Left cardiac atrium (tissue), 4 donors: ENCODE measurements at places on chromosomes 1 and 21. TPM values are rescaled to one million over a fixed set of nuclear protein-coding genes. Genes with fewer than 3 reads are reported as not detected.

DNA sequence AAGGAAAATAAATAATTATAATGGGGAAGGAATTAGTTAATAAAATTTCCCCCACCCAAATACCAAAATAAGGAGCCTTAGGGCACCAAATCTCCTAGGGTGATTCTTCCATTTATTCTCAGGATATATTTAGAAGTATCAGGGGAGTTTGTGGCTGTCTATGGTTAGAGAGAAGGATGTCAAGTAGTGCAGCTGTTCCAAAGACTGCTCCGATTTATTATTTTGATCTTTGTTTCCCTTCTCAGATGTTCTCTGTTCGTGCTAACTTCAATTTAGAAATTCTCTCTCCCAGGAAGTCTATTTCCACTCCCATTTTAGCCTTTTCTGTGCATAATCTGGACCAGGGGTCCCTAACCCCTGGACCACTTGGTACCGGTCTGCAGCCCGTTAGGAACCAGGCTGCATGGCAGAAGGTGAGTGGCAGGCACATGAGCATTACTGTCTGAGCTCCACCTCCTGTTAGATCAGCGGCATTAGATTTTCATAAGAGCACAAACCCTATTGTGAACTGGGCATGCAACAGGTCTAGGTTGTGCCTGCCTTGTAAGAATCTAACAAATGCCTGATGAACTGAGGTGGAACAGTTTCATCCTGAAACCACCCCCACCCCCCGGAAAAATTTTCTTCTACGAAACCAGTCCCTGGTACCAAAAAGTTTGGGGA lies 9.3 kb upstream of the MAST2 start:
- no peak for DNase-seq

DNA sequence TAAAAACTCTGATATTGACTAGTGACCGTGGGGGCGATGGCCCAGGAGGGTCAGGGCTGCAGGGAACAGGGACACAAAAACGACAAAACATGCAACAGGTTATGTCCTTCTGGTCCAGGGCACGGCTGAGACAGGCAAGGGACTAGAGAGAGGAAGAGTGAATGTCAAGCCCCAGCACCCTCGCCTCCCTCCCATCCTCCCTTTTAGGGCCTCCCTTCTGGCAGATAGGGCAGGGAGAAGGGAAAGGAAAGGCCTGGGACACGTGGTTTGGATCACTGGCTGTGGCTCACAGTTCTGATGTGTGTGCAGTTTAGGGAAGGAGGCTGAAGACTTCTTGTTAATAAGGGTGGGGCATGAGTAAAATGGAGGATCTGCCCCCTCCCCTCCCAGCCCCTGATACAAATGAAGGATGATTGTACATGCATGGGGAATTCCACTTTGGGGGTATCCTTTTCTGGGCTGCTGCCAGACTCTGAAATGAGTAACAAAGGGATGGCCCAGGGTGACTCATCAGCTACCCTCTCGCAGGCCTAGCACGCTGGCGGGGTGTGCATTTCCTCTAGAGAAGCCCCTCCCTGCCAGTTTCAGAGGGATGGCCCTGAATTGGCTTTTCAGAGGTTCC lies 14.2 kb downstream of the CAPN2 start:
- peak; percentile 89 for DNase-seq

DNA sequence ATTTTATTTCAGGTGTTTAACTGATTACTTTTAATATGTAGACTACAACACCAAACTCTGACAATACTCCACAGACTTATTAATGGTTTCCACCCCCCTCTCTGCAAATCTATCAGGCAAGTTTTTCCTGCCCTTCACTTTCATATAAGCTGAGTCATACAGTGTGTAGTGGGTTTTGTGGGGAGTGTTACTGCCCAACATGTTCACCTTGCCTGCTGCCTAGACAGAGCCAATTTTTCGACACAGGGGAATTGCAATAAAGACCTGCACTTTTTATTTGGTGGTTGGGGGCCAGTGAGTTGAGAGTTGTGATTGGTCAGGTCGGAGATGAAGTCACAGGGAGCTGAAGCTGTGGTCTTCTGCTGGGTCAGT lies 119.7 kb downstream of the PPIAL4G start:
- no peak for DNase-seq

- DNase-seq: no peak
Measured at GRCh38 chr1:60958001-60958400, 124.4 kb upstream of the NFIA start.

DNA sequence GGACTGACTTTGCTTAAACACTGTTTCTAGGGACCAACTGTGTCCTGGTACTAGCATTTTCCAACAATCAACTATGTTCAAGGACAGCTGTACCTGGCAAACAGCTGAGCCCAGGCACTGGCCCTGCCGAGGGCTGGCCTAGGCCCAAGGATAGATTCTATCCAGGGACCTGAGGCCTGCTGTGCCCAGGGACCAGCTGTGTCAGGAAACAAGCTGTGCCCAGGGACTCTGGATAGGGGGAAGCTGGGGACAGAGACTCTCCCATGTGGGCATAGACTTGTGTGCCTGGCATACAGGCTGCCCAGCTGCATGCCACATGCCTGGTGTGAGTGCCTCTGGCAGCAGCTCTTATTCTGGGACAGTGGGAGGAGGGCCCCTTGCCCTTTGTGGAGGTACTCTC lies 38.1 kb upstream of the POU3F1 start:
- no peak for DNase-seq

- no peak for DNase-seq
Measured at GRCh38 chr1:94641990-94642389, 100.4 kb upstream of the F3 start.

GRCh38 chr1:178275553-178275952 lies 181.6 kb downstream of the RASAL2 start:
- no peak for DNase-seq

DNA sequence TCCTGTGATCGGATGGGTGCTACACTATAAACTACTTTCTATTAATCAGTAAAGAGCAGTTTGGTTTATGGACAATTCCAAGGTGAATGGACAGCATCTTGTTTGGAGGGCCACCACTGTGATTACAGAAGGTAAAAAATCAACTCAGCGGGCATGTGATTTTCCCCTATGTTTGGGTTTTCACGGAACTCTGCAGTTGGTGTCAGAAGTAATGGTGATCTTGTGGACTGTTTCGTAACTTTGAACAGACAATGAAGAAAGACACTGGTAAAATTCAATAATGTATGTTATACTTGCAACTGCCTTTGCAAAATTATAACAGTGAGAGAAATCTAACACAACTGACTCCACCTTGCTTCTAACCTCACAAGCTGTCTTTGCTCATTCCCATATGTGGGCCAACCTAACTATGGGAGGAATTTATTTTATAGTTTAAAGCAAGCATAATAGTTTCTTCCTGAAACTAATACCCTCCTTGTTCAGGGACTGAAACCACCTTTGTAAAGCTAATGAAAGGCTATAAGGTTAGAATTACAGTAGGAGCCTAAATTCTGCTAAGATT lies 53.2 kb downstream of the TRIM33 start:
- no peak for DNase-seq

DNA sequence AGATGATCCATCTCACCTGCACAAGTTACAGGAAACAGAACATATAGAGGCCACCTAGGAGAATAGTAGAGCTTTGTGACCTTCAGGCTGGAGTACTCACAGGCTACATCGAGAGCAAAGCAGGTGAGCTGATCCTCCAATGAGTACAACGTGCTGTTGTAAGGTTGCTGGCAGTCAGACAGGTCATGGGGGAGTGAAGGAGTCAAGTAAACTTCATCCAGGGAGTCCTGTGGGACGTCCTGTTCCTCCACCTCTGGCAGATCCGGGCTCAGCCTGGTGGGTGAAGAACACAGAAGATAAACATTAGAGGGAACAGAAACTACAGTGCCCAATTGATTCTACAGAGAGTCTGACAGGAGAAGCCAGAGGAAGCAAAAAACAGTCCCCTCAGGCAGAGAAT lies 62.5 kb downstream of the PRKAB2 start:
- DNase-seq: no peak

GRCh38 chr1:78607334-78607927 lies 12.8 kb upstream of the IFI44L start:
- no peak for DNase-seq

DNA sequence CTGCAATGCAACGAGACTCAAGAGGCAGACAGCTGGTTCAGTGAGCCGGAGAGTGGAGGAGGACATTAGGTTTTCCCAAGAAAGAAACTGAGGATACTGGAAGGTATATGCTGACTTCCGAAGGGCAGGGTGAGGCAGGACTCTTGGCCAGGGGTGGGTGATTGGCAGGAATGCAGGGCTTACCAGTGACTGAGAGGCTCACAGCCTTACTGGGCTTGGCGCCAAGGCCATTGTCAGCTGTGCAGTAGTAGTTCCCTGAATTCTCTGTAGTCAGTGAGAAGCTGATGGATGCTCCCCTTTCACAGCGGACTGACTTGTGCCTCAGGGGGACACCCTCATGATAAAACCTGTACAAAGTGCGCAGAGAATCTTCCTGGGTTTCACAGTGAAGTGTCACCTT lies 9.6 kb downstream of the FCRL5 start:
- DNase-seq: no peak

GRCh38 chr1:190101756-190102155 lies 375.9 kb downstream of the BRINP3 start:
- no peak for DNase-seq

GRCh38 chr1:63833363-63834119 lies 59.7 kb downstream of the ROR1 start:
- no peak for DNase-seq

DNA sequence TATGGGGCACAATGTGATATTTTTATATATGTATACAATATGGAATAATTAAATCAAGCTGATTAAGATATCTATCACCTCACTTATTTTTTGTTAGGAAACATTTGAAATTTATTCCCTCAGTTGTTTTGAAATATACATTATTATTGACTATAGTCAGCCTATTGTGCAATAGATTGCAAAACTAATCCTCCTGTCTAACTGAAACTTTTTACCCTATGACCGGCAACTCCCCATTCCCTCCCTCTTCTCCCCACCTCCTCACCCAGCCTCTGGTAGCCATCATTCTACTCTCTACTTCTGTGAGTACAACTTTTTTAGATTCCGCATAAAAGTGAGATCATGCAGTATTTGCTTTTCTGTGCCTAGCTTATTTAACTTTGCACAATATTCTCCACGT lies 117.7 kb upstream of the SGIP1 start:
- no peak for DNase-seq

DNA sequence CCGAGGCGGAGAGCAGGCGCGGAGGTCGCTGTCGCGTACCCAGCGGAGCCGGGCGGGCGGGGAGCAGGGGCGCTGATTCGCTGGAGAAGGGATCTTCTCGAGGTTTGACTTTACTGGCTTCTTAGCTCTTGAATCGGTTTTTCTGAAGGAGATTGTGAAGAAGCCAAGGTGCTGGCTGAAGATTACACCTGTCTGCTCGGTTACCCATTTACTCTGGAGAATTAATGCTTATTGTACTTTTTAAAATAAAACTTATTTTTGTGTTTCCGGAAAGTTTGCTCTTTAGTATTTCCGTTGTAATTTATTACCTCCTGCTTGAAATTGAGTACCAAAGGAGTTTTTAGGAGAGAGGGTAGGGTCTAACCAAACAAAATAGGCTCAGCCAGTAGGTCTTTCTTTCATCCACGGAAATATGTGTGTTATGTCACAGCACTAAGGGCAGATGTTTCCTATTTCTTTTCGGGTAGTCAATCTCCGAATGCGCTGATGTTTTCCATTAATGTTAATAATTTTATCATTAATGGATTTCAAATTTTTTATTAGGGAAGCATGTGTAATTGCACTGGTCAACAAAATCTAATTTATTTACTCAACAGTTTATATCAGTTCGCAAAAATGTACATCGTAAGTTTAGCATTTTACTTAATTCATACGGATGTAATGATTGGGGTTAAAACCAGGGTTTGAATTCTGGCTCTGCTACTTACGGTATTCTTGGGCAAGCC lies 510 bp upstream of the GNG5 start:
- DNase-seq: no peak

- no peak for DNase-seq
Measured at GRCh38 chr1:53583021-53583867, 124.0 kb downstream of the DMRTB1 start.

DNA sequence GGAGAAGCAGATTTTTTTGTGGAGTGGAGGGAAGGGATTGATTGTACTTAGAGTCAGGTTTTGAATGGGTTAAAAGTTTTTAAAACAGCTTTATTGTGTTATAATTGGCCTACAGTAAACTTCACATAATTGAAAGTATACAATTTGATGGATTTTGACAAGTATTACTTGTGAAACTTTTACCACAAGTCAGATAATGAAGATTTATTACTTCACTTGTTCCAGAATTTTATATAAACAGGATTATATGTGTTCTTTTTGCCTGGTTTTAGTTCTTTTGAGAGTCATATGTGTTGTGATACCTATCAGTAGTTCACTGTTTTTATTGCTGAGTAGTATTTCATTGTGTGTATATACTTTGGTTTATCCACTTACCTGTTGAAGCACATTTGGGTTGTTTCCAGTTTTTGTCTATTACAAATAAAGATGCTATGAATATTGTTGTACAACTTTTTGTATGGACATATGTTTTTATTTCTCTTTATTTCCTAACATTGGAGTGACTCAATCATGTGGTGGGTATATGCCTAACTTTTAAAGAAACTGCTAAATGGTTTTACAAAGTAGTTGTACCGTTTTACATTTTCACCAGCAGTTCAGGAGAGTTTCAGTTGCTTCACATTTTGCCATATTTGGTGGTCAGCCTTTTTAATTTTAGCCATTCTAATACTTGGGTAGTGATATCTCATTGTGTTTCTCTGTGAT lies 71.0 kb downstream of the DYRK1A start:
- DNase-seq: no peak

DNA sequence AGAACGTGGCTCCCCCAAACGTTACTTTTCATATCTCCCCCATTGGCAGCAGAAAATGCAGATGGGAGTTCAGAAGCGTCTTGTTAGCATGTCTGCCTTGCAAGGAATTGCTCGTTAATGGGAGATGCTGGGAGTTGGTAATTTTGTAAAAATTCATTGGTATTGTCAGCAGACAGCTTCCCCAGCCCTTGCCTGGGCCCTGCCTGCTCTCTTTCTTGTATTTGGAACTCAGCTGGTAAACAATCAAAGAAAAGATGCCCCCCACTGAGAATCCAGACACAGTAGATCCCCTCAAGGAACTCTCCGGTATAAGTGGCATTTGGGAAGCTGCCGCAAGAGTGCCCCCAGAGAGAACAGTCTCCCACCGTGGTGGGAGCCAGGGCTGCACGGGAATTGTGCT lies 94.4 kb upstream of the IGSF21 start:
- DNase-seq: no peak

DNA sequence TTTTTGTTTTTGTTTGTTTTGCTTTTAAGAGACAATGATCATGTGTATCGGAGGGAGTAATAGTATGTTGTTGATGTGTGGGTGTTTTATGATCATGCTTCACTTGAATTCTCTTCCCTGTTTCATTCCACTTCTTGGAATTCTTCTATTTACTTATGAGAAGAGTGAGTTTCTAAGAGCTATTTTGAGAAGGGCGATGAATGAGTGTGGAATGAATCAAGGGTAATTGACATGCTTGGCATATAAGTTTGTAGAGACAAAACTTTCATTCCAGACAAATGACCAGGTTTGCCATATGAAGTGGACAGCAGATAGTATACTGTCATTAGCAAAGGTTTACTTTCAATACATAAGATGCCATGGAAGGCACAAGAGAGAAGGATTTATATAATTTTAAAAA lies 42.3 kb upstream of the PDC start:
- no peak for DNase-seq

The COA6 gene
- 30.8 TPM for total RNA-seq

The GPR153 gene
- total RNA-seq: 9.7 TPM

The C4BPA gene
- not detected for total RNA-seq

The VCAM1 gene
- total RNA-seq: 7.6 TPM

The ACTL8 gene
- total RNA-seq: not detected

The ALPL gene
- 14.7 TPM for total RNA-seq

The CFHR3 gene
- 0.39 TPM for total RNA-seq

The WNT9A gene
- 0.80 TPM for total RNA-seq

The FCGR2B gene
- total RNA-seq: 14.2 TPM

The OPTC gene
- not detected for total RNA-seq
